ENCODE measurements at places on chromosomes 12 and 14. TPM values are rescaled to one million over a fixed set of nuclear protein-coding genes. Genes with fewer than 3 reads are reported as not detected.

DNA sequence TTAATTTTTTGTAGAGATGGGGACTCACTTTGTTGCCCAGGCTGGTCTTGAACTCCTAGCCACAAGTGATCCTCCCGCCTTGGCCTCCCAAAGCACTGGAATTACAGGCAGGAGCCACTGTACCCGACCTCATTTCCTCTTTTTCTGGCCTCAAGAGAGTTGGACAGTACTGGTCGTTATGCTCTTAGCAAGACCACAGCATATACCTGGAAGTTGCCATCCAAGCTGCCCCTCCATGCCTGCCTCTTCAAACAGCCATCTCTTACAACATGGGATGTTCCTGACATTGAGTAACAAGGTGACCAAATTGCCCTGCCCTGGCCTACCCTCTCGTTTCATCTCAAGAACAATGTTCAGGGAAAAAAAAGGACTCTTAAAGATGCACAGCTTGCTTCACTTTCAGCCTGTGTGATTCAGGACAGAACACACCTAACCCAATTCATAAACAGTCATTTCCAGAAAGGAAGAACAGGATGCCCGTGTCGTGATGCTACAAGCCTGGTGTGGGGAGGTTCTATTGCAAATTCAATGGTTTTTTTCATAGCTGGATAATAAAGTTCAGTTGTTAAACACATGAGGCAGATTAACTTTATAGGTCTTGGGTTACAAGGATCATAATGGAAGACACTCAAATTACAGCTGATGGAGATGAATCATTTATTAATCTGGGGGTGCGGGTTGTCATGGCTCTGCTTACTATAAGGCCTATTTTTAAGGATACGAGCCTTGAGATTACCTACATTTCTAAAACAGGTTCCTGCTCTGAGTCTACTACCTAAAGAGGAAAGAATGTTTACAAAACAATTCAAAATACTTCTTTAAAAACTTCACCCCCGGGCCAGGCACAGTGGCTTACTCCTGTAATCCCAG lies 11.9 kb downstream of the GLTP start:
- no peaks in the 10 kb centered on the region for H3K27me3 ChIP-seq
- H3K36me3 ChIP-seq = no peaks in the 10 kb centered on the region
- no peak for DNase-seq

GRCh38 chr14:71089971-71090370 lies 182.7 kb downstream of the PCNX1 start:
- H3K4me1 ChIP-seq = no peaks in the 10 kb centered on the region
- no peak for DNase-seq
- H3K4me3 ChIP-seq = no peak overlapping the region
- H3K36me3 ChIP-seq = no peaks in the 10 kb centered on the region

DNA sequence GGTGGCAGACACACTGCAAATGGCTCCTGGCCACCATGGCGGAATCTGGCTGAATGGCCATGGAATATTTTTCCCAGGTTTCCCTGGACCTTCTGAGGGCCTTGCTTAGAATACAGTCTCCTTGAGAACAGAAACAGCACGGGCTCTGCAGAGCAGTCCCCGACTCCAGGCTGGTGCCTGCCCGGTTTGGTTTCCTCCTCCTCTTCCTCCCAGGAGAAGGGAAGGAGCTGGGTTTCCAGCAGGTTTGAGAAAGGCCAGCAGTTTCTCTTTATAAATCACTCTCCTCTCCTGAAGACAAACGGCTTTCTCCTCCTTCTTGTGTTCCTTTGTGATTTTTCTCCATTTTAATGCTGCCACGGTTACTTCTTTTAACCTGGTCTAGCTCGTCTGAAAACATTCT lies 106.8 kb upstream of the RFLNA start:
- no peaks in the 10 kb centered on the region for H3K36me3 ChIP-seq
- no peak overlapping the region for H3K4me3 ChIP-seq
- H3K27me3 ChIP-seq = no peaks in the 10 kb centered on the region
- no peak overlapping the region for H3K27ac ChIP-seq
- peaks cover 15% of the 10 kb centered on the region for H3K4me1 ChIP-seq

DNA sequence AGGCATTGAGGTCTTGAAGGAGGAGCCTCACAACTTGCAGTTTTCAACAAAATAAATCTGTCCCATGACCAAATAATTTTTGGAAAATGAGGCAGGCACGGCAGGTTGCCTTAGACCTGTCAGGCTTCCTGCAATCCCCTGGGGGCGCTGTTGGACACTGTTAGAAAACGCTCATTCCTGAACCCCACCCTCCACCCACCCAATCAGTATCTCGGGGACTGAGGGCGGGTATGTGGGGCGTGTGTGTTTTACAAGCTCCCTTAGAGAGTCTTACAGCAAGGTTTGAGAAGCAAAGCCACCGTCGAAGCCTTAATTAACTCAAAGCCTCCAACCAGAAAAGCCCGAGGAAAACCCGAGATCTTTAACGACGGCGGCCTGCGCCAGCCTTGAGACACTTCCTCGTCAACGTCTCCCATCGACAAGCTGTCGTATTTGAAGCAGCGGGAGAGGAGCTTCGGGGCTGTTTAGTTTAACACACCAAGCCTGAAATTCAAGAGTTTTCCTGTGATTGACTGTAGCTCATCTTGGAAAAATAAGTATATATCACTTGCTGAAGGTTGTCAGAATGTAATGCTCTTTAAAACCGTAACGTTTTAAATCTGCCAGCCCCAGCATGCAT lies 123.0 kb downstream of the GLT1D1 start:
- H3K36me3 ChIP-seq = no peaks in the 10 kb centered on the region
- no peaks in the 10 kb centered on the region for H3K27me3 ChIP-seq
- no peak overlapping the region for H3K27ac ChIP-seq
- DNase-seq = no peak
- no peak overlapping the region for H3K4me3 ChIP-seq

The RFX4 gene
- not detected for total RNA-seq

DNA sequence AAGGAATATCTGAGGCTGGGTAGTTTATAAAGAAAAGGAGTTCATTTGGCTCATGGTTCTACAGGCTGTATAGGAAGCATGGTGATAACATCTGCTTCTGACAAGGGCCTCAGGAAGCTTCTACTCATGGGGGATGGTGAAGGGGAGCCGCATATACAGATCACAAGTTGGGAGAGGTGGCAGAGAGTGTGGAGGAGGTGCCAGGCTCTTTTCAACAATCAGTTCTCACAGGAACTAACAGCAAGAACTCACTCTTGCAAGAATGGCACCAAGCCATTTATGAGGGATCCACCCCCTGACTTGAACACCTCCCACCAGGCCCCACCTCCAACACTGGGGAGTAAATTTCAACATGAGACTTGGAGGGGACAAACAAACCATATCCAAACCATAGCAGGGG lies 3.5 kb upstream of the TSPAN11 start:
- no peak overlapping the region for H3K27ac ChIP-seq
- peaks cover 9% of the 10 kb centered on the region for H3K27me3 ChIP-seq
- H3K4me1 ChIP-seq = peaks cover 11% of the 10 kb centered on the region

- no peak overlapping the region for H3K4me3 ChIP-seq
- no peak for DNase-seq
- H3K4me1 ChIP-seq = peaks cover 6% of the 10 kb centered on the region
- no peak overlapping the region for H3K27ac ChIP-seq
Observed at GRCh38 chr12:130987151-130987931, 33.6 kb downstream of the ADGRD1 start.

The RNASE2 gene
- total RNA-seq = not detected

The SDR9C7 gene
- not detected for total RNA-seq

The TMCC3 gene
- total RNA-seq = 3.6 TPM

DNA sequence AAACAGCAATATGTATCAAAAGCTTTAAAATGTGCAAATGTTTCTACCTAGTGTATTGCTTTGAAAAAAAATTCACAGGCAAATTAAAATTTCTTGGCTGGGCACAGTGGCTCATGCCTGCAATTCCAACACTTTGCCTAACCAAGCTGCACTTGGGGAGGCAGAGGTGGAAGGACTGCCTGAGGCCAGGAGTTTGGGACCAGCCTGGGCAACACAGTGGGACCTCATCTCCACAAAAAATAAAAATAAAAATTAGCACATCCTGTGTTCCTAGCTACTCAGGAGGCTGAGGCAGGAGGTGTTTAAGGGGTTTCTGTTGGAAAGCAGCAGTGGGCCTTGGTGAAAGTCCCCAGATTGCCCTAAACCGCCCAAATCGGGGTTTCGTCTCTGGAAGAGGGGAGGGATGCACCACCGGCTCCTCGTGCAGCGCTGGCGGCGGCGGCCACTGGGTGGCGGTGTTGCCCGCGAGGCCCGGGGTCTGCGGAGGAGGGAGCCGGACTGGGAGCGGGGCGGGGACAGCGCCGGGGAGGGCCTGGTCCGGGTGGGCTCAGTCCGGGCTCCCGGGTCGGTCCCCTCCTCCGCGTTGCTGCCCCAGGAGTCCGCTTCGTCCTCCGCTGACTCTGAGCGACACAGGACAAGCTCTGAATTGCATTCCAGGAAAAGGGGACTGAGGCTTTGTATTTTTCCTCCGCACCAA lies 265.6 kb downstream of the AACS start:
- peak; percentile 54 for DNase-seq
- no peak overlapping the region for H3K4me3 ChIP-seq
- no peaks in the 10 kb centered on the region for H3K27me3 ChIP-seq
- no peaks in the 10 kb centered on the region for H3K36me3 ChIP-seq

The PWP1 gene
- 97.9 TPM for total RNA-seq

DNA sequence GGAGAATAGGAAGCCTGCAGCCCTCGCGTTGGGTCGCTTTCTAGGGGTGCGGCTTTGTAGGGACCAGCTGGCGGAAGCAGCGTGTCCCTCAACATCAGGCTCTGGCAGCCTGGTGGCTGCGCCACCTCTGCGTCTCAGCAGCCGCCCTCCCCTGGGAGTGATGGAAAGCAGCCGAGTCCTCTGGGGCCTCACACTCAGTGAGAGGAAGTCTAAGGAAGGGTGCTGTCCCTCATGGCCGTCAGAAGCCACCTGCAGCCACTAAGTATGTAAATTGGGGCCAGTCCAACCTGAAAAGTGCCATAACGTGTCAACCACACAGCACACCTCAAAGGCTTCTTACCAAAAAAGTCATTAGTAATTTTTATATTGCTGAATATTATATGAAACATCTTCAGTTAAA lies 80.3 kb downstream of the WDR20 start:
- H3K4me3 ChIP-seq = no peak overlapping the region
- no peak for DNase-seq
- H3K27ac ChIP-seq = no peak overlapping the region
- H3K36me3 ChIP-seq = no peaks in the 10 kb centered on the region
- no peaks in the 10 kb centered on the region for H3K4me1 ChIP-seq

- H3K4me1 ChIP-seq = peaks cover 61% of the 10 kb centered on the region
- no peak overlapping the region for H3K27ac ChIP-seq
- no peaks in the 10 kb centered on the region for H3K36me3 ChIP-seq
- no peak for DNase-seq
Observed at GRCh38 chr14:76958980-76959710, 69.4 kb downstream of the IRF2BPL start.

DNA sequence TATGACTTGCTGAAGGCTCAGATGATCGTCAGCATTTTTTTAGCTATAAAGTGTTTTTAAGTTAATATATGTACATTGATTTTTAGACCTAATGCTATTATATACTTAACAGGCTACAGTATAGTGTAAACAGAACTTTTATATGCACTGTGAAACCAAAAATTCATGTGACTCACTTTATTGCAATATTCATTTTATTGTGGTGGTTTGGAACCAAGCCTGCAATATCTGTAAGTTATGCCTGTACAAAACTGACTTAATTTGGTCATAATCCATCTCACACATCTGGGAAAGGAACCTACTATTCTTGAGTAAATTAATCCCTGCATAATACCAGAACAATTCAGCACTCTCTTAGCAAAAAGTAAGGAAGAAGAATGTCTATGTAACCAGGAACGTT lies 390.7 kb downstream of the SYT1 start:
- H3K36me3 ChIP-seq = no peaks in the 10 kb centered on the region
- H3K4me1 ChIP-seq = no peaks in the 10 kb centered on the region
- no peak overlapping the region for H3K27ac ChIP-seq
- no peak for DNase-seq
- H3K27me3 ChIP-seq = no peaks in the 10 kb centered on the region
- no peak overlapping the region for H3K4me3 ChIP-seq

The PTPRB gene
- 4.9 TPM for total RNA-seq

- no peak for DNase-seq
- H3K4me3 ChIP-seq = no peak overlapping the region
- no peaks in the 10 kb centered on the region for H3K27me3 ChIP-seq
- H3K27ac ChIP-seq = no peak overlapping the region
- H3K36me3 ChIP-seq = no peaks in the 10 kb centered on the region
Observed at GRCh38 chr14:61147831-61148549, 133.1 kb downstream of the TMEM30B start.

The RTN1 gene
- 11.2 TPM for total RNA-seq

GRCh38 chr14:68144051-68144681 lies 324.6 kb downstream of the RAD51B start:
- H3K27ac ChIP-seq = peak overlapping the region; percentile 88
- no peaks in the 10 kb centered on the region for H3K36me3 ChIP-seq
- H3K4me1 ChIP-seq = peaks cover 74% of the 10 kb centered on the region
- no peaks in the 10 kb centered on the region for H3K27me3 ChIP-seq
- peak; percentile 43 for DNase-seq

DNA sequence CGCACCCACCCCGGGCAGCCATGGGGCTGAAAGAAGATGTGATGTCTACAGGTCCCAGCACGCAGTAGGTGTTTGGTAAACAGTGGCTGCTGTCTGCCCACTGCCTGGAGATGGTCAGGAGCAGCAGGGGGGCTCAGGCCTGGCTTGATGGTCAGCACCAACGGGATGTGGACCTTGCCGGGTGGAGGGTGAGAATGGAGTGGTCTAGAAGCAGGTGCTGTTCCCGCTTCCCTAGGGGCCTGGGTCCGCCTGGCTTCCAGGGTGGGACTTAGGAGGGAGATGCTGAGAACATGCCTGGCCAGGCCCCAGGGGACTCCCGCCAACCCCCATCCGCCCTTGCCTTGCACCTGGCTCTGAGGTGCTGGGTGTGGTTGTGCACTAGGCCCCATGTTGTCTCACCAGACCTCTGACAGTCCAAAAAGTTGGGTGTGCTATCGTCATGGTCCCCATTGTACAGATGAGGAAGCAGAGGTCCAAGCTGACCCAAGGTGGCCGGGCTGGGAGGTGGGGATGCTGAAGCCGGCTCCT lies 12.9 kb downstream of the FAM222A start:
- peak overlapping the region; percentile 47 for H3K27ac ChIP-seq
- H3K4me3 ChIP-seq = no peak overlapping the region
- DNase-seq = peak; percentile 11
- H3K27me3 ChIP-seq = no peaks in the 10 kb centered on the region
- H3K36me3 ChIP-seq = no peaks in the 10 kb centered on the region
- H3K4me1 ChIP-seq = peaks cover 68% of the 10 kb centered on the region

DNA sequence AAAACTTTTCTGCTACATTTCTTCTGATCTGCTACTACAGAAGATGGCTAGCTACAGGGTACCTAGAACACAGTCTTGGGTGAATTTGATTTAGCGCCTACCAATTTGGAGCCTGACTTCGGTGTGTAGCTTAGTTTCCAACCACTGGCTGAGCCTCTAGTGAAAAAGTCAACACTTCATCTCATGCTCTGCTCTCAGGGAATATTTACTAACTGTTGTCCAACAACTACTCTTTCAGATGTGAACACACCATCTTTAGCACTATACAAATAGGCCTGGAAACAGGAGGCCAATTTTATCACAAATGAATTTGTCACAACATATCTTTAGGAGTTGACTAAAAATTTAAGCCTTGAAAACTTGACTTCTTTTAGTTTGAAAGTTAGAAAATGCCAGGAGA lies 167.9 kb downstream of the NELL2 start:
- DNase-seq = no peak
- no peak overlapping the region for H3K27ac ChIP-seq
- no peak overlapping the region for H3K4me3 ChIP-seq

The BRF1 gene
- 54.5 TPM for total RNA-seq
